ENCODE measurements at places on chromosomes 12 and 14.

DNA sequence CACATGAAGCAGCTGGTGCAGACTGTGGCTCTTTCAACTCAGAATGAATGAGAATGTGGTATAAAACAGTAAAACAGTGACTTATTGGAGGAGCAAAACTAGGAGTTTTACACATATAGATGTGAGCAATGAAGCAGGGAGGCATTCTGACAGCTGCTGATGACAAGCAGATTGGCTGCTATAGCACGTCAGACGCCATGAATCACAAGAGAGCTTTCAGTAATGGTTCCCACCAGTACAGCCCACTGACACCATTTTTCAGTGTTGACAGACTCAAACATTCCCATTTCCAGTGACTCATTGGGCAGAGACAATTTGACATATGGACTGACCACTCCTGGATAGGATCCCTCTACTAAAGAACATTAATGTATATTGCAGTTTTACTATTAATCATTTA is 24.6 kb upstream of the FSCB start:
- no peak for DNase-seq

GRCh38 chr12:57611827-57612710 is 834 bp downstream of the ARHGEF25 start:
- no peak for DNase-seq

DNA sequence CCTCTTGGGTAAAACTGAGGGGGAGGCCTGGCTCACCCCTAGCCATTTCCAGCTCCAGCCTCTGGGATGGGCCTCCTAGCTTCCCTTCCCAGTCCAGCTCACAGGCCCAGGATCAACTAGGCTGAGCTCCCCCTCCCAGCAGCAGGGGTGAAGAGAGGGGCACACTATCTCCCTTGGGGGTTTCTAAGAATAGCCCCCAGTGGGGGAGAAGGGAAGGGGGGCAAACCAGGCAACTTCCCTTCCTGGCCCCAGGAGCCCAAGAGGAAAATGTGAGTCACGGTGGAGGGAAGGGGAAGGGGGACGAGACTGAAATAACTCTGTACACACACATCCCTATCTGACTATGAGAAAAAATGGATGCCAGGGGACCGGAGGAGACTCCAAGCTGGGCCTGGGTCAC is 9.0 kb downstream of the ADCY6 start:
- no peak for DNase-seq

GRCh38 chr12:69929531-69929930 is 104.5 kb downstream of the MYRFL start:
- no peak for DNase-seq

- no peak for DNase-seq
Measured at GRCh38 chr14:51293149-51293911, 53.3 kb downstream of the TMX1 start.

- peak; percentile 48 for DNase-seq
Measured at GRCh38 chr12:58425481-58426392, 484.4 kb downstream of the ATP23 start.

DNA sequence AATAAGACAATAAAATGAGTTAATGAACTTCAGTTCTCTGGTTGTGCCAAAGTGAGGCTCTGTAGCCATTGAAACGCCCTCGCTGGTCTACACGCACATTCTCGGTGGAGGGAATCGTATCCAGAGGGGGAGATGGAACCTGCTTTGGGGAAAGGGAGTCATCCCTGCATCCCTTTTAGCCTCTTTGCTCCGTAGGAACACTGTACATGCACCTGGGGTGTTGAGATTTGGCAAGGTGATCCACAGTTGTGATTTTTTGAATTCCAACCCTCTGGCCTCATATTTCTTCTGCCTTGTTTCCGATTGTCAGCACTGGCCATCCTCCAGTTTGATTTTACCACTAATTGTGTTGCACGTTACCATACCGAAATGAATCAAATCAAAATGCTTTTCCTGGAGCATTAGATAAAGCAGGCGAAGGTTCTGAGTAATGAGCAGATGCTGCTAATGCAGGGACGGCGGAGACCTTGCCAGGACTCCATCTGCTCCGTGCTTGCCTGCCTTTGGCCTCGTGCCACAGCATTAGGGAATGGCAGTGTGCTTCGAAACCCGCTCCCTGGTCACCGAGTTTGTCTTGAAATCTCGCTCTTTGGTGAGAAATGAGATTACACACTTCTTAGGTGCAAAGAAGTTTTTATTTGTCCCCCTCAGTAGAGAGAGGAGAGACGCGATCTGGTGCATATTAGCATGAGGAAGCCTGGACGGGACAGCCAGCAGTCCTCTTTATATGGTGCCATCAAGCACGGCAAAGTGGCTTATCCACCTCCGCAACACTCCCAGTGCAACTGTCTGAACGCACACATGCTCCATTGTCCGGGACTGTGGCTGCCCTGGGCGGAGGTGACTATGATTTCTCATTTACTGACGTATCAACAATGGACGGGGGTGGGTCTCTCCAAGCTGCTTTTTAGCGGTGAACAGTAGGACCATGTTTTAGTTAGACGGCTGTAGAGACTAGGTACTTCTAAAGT is 59.1 kb downstream of the FBXW8 start:
- no peak for DNase-seq

DNA sequence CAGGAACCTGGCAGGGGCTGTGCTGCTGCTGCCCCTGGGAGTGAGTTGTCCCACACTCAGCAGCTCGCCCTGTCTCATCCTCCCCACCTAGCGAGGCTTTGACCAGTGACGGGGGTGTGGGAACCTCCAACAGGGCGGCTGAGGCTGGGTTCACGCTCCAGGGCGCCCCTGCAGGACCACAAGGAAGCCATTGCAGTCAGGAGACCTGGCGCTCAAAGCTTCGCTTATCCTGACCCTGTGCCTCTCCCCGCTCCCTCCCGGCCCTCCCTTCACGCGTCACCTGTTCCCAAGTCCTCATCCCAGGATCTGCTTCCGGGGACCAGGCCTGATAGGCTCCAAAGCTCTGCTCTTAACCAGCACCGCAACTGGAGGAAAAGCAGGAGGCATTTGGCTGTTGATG is 272.0 kb upstream of the SFSWAP start:
- no peak for DNase-seq

GRCh38 chr14:61296719-61297502 is 15.8 kb upstream of the TMEM30B start:
- peak; percentile 81 for DNase-seq

- no peak for DNase-seq
Measured at GRCh38 chr12:89565002-89565401, 39.2 kb upstream of the POC1B start.

DNA sequence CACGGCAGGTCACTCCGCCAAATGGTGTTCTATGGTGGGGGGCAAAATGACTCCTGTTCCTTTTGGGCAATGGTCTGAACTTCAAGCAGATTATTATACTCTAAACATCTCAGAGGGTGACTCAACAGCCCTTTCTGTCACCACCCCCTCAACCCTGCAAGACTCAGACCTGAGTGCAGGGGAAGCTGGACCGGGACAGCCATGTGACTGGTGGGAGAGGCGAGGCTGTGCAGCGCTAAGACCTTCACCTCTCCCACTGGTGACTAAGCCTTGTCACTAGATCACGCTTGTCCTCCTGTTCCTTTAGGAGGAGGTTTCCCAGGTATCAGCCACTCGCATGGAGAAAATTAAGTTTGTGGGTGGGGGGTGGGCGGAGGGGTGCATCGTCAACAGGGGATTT is 67.1 kb upstream of the CCND2 start:
- no peak for DNase-seq

- no peak for DNase-seq
Measured at GRCh38 chr12:56296295-56296694, 3.8 kb downstream of the CS start.

- no peak for DNase-seq
Measured at GRCh38 chr12:79891506-79892162, 43.3 kb downstream of the PPP1R12A start.

- DNase-seq = no peak
Measured at GRCh38 chr12:89895101-89895500, 186.5 kb upstream of the ATP2B1 start.

GRCh38 chr12:11825278-11825677 is 175.8 kb downstream of the ETV6 start:
- no peak for DNase-seq

DNA sequence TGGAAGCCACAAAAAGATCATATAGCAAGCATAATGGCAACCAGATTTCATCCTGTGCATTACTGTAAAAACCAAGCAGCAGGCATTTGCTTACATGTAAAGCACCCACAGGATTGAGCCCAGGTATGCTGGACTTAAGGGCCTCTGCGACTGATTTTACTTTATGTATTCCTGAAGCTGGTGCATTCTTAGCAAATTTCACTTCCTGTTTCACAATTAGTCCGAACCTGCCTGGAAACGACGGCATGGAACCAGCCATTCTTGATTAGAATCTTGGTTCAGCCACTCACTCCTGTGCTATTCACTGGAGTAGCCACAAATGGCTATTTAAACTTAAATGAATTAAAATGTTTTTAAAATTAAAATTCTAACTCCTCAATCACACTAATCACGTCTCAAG is 239.2 kb downstream of the NUAK1 start:
- no peak for DNase-seq

- no peak for DNase-seq
Measured at GRCh38 chr12:10400829-10401228, 8.7 kb downstream of the KLRC4 start.

- DNase-seq = peak; percentile 50
Measured at GRCh38 chr14:23727566-23728335, 91.6 kb downstream of the DHRS2 start.

DNA sequence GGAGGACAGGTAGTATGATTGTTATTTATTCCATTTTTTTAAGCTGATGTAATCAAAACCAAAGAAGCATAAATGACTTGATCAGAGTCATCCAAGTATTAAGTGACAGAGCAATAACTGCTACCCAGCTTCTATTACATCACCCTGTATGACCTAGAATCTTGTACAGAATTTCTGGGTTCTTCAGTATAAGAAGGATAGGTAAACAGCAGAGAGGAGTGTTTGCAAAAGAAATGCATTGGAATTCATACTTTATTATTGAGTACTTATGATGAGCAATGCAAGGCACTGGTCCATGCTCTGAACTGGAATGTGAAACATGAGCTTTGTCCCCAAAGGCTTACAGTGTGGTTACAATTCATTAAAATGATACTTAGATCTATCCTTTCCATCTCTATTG is 916.8 kb downstream of the DIO2 start:
- DNase-seq = no peak

- no peak for DNase-seq
Measured at GRCh38 chr14:95467232-95467631, 49.2 kb downstream of the SYNE3 start.

GRCh38 chr14:99718031-99718810 is 34.1 kb downstream of the CYP46A1 start:
- no peak for DNase-seq
